ENCODE measurements at places on chromosomes 12 and 14.

DNA sequence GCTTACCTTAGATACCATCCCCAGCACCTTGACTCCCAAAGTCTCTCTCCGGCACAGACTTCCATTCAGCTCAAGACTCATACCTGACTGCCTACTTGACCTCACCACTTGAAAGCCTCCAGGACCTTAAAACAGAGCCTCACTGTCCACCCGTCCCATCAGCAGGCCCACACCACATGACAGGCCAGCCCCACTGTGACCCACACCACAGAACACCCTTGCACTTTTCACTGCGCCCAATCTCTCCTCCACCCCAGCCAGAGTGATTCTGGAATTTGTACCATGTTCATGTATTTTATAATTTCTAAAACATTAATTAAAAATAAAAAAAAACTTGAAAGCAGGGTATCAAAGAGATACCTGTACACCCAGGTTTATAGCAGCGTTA lies 28.0 kb upstream of the PLEKHG6 start:
- DNase-seq: no peak

DNA sequence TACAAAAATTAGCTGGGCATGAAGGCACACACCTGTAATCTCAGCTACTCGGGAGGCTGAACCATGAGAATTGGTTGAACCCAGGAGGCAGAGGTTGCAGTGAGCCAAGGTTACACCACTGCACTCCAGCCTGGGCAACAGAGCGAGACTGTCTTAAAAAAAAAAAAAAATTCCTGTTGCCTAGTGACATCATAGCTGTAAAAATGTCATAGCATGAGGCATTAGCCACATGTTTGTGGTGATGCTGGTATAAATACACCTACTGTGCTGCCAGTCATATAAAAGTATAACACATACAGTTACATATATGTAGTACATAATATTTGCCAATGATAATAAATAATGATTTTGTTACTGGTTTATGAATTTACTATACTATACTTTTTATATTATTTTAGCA lies 22.2 kb downstream of the SLC41A2 start:
- DNase-seq: no peak

DNA sequence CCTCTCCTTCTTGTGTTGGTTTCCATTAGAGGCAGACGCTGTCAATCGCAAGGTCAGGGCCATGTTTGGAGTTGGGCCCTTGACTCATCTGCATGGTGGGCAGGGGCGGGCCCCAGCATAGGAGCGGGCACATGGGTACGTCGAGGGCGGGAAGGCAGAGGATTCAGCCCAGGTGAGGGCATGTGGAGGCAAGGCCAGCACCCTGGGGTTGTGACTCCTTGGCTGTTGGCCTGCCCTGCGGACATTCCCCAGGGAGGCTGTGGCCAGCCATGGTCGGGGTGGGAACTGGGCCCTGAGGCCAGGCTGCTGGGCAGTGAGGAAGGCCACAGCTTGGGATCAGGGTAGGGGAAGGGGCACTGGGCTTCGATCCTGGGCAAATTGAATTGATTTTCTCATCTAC lies 10.3 kb downstream of the RPS6KL1 start:
- DNase-seq: no peak

DNA sequence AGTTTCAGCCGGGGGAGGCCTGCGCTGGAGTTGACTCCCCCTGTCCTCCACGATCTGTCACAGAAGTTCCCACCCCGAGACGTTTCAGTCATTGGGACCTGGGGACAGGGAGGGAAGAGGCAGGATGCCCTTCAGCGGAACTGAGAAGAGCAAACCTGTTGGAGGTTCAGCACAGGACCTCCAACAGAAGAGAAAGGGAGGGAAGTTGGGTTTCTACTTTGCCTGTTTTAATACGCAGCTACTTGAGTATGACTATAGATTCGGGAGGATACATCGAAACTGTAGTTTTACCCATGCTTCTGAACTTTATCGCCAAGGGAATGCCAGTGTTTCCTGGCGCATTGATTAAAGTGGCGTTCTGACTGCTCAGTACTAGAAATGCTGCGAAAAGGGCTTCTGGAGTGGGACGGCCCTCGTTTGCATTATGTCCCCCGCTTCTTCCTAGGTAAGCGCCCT lies 2.3 kb upstream of the DUSP6 start:
- DNase-seq: no peak

Data from femur (tissue), 1 donor.